ENCODE measurements at places on chromosomes 3 and 15. TPM values are rescaled to one million over a fixed set of nuclear protein-coding genes. Genes with fewer than 3 reads are reported as not detected.

COLQ gene
- 10.5 TPM for total RNA-seq

DNA sequence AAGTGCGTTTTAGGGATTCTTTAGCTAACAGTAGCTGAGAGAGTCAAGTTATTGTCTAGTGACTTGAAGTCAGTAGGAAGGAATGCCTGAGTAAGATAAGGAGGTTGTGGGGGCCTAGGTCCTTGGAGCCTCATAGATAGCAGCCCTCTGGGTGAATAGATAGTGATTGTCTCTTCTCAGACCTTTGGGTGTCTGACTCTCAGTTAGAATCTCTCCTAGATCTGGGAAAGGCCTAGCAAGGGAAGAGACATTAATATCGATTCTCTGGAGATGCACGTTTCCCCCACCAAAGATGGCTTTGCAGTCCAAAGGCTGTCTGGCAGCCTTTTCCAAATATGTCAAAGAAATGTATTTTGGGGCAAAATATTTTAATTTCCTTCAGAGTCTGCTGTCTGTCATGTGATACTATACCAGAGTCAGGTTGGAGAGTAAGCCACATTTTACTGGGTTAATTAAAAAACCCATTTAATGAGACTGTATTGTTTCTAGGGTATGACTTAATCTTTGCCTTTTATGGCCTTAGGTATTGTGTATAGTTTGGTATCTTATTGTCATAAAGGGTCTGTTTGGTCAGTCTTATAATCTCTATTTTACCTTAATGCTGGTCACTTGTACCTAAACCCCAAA lies 92.2 kb downstream of the ST6GAL1 start:
- DNase-seq: no peak

- DNase-seq: no peak
Measured at GRCh38 chr15:49876401-49877038, 242.5 kb downstream of the ATP8B4 start.

GRCh38 chr3:156548902-156549301 lies 6.0 kb downstream of the SSR3 start:
- no peak for DNase-seq

DNA sequence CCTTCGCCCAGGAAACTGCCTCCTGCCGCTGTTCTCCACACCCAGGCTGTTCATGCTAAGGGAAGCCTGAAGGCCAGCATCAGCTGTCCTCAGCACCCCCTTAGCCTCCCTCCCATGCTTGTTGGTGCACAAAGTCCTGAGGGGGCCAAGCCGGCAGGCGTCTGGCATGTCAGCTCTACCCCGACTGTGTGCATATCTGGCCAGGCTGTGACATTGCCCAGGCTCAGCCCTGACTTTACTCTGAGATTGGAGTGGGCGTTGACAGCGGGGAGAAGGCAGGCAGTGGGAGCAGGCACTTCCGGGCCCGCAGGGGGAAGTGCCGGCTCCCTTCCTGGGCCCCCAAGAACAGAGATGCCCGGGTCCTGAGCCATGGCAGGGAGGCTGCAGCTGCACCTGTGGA lies 492.2 kb downstream of the AGBL1 start:
- DNase-seq: no peak

ACKR2 gene
- total RNA-seq: 1.3 TPM

- DNase-seq: no peak
Measured at GRCh38 chr3:109269577-109270275, 46.6 kb downstream of the DPPA2 start.

DNA sequence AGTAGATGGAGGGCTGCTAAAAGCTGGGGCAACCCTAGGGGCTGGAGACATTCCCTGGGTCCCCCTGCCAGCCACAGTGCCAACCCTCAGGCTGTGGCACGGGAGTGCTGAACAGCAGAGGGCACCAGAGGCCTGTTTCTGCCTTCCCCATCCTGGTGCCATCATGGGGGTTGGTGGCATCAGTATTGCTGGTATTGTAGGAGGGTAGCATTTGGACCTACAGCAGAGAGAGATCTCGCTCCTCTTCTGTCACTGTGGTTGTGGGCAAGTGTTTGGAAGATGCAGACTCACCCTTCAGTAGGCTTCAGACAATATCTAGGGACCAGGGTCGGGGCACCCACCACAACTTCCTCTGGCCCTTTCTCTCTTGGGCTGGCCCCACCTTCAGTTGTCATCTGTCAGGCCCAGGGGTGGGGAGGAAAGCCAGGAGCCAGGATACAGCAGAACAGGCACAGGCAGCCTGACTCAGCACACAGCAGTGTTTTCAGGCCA lies 123.5 kb downstream of the RPLP1 start:
- DNase-seq: no peak

DNA sequence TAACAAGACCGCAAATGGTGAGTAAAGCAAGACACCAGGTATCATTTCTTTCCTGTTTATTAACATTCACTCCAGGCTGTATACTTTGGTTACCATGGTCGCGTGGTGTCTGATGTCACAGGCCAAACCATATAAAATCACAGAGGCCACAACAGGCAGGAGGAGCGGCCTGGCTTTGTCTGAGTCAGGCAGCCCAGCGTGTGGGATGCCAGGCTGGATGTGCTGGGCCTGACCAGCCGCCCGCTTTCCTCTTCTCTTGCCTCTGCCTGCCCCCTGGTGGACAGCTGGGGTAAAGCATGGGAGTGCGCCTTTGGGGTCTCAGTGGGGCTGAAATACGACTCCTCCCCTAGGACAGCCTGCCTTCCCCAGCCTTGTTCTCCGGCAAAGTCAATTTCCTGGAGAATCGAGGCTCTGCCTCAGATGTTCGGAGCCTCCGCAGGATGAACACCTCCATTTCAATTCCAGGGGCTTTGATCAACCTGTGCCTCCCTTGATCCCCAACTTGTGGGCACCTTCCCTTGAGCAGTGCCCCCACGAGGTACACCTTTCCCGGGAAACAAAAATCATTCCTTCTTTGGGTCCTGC lies 78.2 kb downstream of the CCNL1 start:
- DNase-seq: no peak

DNA sequence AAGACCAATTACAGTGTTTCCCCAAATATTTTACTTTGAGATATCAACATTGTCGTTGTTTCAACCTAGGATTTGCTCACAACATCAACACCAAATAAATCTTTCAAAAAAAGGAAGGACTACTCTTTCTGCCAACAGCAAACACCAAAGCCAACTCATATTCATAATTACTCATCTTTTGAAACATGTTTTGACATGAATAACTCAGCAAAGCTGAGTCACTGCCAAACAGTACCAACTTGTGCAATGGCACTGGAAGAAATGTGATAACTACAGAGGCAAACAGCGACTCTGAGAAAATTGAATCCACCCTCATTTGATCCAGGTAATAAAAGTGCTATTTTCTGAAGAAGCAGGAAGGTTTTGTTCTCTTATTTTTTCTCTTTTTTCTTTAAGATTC lies 67.2 kb downstream of the PEX5L start:
- DNase-seq: no peak

DNA sequence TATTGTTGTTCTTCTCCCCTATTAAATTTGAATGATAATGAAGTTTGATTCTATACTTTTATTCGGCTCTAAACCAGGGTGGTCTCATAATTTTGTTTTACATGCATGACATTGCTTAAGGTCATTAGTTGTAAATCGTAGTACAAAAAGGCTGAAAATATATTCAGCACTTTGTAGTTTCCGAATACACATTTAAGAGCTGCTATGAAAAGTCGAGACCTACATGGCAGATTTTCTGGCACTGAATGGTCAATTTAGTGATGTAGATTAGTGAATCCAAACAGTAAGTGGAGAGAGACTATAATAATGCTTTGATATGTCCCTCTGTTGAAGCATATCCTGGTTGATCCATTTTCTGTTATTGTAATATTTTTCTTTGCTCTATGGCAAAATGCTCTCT lies 254.0 kb upstream of the SOX2 start:
- no peak for DNase-seq

GPR171 gene
- 0.79 TPM for total RNA-seq

DNA sequence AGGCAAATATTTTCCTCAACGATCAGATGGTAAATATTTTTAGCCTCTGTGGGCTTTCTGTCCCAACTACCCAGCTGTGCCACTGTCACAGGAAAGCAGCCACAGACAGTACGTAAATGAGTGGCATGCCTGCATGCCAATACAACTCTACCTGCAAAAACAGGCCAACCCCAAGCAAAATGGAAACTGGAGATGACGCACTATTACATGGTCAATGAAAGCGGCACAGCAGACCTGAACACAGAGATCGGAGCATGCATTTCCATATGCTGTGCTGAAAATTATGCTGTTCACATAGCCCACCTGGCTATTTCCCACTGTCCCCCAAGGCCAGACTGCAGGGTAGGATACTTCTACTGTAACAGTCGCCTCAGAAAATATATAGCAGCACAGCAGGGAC lies 57.8 kb downstream of the HERC2 start:
- DNase-seq: no peak

- peak; percentile 11 for DNase-seq
Measured at GRCh38 chr15:57054204-57054750, 135.8 kb downstream of the TCF12 start.

- no peak for DNase-seq
Measured at GRCh38 chr3:1883534-1883933, 215.1 kb upstream of the CNTN4 start.

DNA sequence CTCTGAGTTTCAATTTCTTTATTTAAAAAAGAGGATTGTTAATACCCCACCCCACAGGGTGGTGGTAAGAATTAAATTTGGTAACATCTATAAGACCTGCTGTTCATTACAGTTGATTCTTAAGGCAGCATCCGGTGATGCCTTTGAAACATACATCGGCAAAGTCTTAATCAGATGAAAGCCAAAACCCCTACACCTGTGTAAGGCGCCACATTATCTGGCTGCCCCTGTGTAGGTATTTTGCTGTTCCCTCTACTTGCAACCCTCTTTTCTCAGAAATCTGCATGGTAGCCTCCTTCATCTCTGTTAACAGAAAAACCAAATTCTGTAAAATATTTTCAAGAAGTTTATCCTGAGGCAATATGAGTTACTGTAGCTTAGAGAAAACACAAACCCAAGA lies 90.0 kb downstream of the ST6GAL1 start:
- no peak for DNase-seq

All from spinal cord (tissue), 10 donors.